ENCODE measurements at places on chromosomes 16 and 17.

DNA sequence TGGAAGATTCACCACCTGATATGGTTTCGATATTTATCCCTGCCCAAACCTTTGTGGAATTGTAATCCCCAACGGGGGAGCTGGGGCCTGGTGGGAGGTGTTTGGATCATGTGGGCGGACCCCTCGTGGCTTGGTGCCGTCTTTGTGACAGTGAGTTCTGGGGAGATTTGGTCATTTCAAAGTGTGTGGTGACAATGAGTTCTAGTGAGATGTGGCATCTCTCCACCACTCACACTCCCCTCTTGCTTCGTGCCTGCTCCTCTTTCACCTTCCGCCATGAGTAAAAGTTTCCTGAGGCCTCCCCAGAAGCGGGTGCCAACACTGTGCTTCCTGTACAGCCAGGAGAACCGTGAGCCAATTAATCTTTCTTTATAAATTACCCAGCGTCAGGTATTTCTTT is 9.7 kb downstream of the CCDC57 start:
- DNase-seq = no peak

DNA sequence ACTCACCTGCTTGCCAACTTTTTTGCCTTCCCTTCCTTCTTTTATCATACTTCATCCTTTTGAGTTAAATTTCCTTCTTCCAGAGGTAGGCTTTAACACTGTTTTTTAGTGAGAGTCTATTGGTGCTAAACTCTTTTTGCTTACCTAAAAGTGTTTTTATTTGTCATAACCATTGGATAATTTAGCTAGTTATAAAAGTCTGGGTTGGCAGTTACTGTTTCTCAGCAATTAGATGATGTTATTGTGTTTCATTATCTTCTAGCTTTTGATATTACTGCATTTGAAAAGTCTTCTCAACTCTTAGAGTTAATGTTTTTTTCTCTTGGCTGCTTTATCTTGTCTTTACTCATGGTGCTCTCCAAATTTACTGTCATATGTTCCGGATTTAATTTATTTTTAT is 22.6 kb downstream of the ZNRF1 start:
- no peak for DNase-seq

DNA sequence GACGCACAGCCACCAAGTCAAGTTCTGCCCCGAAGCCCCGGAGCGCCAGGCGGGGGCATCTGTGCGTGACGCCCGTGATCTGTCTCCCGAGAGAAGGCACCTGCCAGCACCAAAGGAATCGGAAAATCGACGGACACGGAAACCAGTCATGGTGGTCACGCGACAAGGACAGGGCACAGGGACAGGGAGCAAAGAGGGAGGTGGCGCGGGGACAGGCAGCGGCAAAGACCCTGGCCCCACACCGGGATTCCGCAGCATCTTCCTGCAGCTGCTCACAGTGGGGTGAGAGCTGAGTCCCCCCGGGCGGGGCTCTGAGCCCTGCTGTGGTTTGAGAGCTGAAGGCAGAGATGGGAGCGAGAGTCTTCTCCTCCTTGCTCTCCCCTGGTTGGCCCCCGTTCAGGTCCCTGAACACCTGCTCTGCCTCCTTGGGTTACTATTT is 56.4 kb downstream of the ABR start:
- DNase-seq = no peak

- no peak for DNase-seq
Observed at GRCh38 chr17:2695243-2695960, 16.2 kb downstream of the CLUH start.

- DNase-seq = no peak
Observed at GRCh38 chr16:48223490-48223889, 20.6 kb upstream of the LONP2 start.

DNA sequence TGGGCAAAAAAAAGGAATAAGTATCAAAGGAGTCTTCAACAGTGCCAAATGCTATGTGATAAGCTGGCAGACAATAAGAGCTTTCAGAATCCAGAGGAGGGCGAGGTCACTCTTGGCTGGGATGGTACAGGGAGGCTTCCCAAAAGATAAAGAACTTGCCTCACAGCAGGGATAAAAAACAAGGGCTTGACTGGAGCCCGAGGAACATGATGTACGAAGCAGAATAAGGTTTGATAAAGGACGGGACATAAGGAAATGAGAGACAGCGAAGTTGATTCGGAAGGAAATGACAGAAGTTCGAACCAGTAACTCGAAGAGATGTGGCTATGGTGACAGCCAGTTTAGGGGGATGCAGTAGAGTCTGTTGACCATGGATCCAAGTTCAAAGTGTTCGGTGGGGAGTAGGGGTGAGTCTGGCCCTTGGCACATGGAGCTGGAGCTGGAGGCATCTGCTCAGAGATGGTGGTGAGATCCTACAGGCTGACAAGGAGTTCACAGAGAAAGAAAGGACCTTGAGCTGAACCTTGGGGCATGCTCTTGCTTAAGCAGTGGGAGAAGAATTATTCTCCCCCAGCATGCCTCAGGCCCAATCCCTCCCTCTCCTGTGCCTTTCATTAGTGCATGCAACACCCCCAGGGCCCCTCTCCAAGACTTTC is 137.6 kb upstream of the RCVRN start:
- no peak for DNase-seq

DNA sequence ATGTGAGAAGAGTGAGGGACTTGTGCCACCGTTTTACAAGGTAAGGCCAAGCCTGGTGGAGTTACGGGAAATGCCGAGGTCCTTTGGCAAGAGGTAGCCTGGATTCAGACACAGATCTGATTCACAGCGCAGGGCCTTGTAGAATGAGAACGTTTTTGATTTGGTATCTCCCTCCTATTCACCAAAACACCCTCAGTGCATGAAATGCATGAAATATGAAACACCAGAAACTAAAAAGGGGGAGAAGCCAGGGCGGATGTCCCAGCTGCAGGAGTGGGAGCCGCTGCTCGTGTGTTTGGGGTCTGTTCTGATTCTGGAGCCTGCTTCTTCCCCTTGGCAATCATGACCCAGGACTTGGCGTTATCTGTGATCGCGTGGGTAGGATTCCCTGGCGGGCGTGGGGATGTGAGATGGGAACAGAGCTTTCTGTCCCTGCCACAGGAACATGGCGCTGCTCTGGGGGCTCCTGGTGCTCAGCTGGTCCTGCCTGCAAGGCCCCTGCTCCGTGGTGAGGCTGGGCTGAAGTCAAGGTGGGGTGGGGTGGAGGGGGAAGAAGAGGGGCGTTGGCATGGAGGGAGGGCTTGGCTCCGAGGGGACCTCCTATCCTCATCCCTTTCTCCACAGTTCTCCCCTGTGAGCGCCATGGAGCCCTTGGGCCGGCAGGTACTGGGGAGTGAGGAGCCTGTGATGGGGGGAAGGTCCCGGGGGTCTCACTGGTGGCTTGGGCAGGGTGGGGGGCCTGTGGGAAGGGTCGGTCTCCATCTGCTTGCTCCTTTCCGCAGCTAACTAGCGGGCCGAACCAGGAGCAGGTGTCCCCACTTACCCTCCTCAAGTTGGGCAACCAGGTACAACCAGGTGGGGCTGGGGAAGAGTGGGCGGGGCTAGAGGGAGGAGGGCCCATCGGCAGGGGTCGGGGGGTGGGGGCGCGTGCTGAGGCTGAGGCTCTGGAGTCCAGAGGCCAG is 2.2 kb downstream of the SERPINF2 start:
- no peak for DNase-seq

GRCh38 chr16:58428621-58429542 is 36.6 kb downstream of the GINS3 start:
- DNase-seq = no peak

All from substantia nigra (tissue), 51 donors.